Ovary (tissue), 10 donors: ENCODE measurements at places on chromosomes 16 and 17.

- no peak for DNase-seq
Observed at GRCh38 chr17:79670537-79671084, 59.8 kb upstream of the RBFOX3 start.

DNA sequence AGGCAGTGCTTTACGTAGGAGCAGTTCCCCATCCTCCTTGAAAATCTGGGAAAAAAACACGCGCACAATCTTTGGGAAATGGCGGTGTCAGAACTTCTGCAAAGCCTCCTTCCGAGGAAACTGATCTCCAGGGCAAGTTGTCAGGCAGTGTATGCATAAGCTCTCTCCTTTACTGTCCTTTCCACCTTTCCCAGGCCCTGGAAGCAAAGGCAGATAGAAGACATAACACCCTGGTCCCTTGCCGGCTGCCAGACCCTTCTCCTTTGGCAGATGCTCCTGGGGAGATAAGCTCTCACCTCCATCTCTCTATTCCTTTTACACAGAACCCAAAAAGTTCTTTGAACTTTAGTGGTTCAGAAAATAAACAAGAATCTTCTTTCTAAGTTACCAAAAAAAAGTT lies 12.4 kb downstream of the TOB1 start:
- DNase-seq, result no peak

GRCh38 chr17:81027591-81028505 lies 7.1 kb upstream of the BAIAP2 start:
- no peak for DNase-seq

DNA sequence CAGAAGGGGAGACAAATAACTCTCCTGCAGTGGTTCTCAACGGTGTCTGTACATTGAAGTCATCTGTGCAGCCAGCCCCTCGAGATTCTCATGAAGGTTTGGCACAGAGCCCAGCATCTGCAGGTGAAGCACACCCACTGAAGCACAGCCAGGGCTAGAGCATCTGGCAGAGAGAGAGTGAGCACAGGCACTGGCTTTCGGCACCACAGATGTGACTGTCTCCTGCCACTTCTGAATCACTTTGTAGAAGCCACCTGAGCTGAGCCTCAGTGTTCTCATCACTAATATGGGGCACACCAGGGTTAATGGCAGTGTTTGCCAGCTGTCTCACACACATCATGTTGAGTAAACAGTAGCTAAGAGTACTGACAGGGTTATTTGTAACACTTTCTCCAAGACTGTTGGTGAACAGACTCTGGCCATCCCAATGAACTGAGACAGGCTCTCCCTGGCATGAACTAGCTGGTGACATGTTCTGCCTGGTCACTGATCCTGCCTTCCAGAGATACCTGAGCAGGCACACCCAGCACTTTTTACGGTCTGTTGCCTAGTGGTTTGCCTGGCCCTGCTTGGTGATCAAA lies 10.9 kb downstream of the HSPB9 start:
- DNase-seq, result no peak

- no peak for DNase-seq
Observed at GRCh38 chr17:44438636-44439035, 49.2 kb upstream of the ITGA2B start.

GRCh38 chr16:1997494-1998359 lies 8.0 kb downstream of the SYNGR3 start:
- DNase-seq, result peak; percentile 52

GRCh38 chr17:47810200-47810821 lies 11.3 kb downstream of the OSBPL7 start:
- no peak for DNase-seq

- peak; percentile 67 for DNase-seq
Observed at GRCh38 chr17:40038882-40039513, 15.2 kb downstream of the MED24 start.

- DNase-seq, result no peak
Observed at GRCh38 chr16:82063456-82064082, 28.5 kb downstream of the HSD17B2 start.

GRCh38 chr17:39094607-39095308 lies 56.7 kb downstream of the PLXDC1 start:
- no peak for DNase-seq

GRCh38 chr16:5851393-5851982 lies 753.9 kb upstream of the EEF2KMT start:
- DNase-seq, result no peak

GRCh38 chr17:45341533-45342158 lies 24.8 kb upstream of the MAP3K14 start:
- peak; percentile 32 for DNase-seq

DNA sequence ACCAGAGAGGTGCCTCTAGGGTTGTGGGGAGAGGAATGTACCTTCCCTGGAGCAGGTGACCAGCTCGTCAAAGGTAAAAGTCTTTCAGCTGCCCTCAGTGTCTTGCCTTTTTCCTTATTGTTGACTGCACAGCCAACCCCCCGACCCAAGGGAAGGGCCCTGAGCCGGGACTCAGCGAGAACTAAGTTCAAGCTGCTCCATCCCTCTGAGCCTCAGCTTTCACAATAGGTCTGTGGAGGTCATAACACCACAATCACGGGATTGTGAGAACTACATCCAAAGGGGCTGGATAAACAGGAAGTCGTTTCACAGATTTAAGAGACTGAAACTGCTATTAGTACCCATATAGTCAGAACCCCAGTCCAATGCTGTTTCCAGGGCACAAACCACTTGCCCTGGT lies 2.6 kb upstream of the KRT36 start:
- DNase-seq, result no peak

DNA sequence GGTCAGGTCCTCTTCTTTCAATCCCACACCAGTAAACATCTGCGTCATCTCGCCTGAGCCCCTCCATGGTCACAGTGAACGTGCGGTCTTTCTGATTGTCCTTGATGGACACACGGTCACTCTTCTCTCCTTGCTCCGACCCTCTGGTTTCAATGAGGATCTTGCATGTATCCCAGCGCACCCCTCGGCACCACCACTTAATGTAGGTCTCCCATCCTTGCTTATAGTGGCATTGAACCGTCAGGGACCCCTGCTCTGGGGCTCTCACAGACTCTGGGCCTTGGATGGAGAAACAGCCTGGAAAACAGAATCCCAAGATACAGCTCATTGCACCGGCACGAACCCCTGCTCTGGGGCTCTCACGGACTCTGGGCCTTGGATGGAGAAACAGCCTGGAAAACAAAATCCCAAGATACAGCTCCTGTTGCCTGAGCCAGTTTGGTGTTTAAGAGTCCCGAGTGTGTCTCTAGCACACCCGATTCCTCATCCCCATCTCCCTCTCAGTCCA lies 5.4 kb downstream of the CD300LB start:
- DNase-seq, result no peak

GRCh38 chr17:63995626-63996025 lies 2.5 kb upstream of the PRR29 start:
- DNase-seq, result no peak

- no peak for DNase-seq
Observed at GRCh38 chr17:15335446-15335845, 6.0 kb downstream of the TEKT3 start.

GRCh38 chr17:3910420-3911270 lies 5.6 kb downstream of the P2RX1 start:
- DNase-seq, result no peak

DNA sequence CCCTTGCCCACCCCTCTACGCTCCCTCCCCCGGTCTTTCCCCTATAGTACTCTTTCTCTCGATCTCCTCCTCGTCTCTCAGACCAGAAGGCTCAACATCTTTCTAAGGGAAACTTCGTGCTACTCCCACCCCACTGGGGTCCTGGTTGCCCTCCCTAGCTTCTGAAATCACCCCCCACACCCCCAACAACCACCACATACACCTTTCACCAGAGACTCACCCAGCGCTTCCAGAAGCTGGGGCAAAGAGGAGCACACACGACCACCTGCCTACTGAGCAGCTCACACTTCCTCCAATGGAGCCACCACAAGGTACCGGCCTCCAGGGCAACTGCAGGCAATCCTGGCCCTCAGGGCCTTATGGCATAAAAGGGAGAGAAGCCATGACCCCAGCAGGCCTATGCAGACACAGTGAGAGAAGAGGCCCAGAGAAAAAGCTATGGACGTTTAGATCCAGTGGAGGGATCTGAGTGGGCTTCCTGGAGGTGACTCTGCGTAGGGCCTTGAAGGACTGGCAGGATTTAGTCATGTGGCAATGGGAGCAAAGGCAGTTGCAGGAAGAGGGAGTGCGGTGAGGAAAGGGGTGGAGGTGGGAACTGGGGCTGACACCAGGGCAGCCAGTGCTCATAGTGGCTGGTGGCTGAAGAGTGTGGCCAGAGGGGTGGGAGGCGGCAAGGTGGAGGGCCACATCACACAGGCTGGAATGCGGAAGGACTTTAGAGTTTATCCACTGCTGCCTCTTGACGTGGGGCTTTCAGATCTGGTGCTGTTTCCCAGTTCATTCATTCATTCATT lies 12.1 kb upstream of the TMEM92 start:
- no peak for DNase-seq

DNA sequence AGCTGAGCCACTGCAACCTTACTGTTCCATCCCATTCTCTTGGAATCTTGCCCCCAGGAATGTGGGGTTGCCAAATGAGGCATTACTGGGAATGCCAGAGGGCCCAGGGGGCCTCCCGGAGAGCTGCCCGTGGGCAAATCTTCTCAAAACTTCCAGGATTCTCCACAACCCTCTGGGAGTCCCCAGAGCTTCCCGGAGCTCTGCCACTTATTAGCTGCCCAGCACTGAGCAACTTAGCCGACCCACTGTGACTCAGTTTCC lies 306.0 kb downstream of the FOXL1 start:
- DNase-seq, result no peak

DNA sequence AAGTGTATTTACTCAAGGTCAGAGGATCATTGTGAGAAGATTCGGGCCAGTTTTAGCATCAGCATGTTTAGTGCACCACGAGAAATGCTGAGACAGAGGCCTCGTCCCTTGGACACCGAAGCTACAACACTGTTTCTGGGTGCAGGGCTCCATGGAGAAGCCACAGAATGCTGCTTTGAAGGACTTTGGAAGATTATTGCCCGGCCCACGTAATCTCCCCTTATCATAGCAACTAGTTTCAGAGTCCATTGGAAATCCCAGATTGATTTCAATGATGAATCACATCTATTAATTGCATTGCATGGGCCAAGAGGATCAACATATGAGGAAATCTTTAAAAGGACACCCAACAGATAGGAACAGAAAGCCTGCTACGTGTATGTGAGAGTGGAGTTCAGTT lies 156.0 kb downstream of the MAF start:
- no peak for DNase-seq

DNA sequence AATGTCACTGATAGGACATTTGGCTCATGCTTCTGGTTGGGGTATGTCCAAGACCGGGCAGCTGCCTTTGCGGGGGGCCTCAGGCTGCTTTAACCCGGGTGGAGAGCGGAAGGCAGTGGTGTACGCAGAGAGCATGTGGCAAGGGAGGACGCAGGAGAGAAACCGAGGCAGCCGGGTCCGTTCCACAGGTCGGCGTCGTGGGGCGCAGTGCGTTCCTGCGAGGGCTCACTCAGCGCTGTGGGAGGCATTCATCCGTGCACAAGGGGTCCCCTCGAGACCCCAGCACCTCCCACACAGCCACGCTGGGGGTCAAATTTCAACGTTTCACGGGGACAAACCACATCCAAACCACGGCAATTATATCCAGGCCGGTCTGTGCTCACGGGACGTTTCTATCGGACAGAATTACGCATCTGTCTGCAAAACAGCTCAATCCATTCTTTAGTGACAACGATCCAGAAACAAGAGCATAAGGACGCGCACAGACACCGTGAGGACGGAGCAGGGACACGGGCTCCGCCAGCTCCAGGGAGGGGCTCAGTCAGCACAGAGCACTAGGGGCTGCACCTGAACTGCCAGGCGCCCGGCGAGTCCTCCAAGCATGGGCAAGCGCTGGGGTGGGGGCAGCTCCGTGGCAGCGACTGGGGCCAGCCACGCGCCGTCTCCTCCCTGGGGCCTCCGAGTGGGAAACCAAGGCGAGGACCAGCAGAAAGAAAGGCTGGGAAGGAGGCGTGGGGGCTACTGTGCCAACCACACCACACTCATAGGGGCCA lies 108.4 kb upstream of the METRNL start:
- DNase-seq, result no peak

GRCh38 chr17:12842936-12843335 lies 53.6 kb downstream of the ARHGAP44 start:
- DNase-seq, result no peak

GRCh38 chr16:85735225-85735635 lies 15.7 kb downstream of the C16orf74 start:
- DNase-seq, result no peak

DNA sequence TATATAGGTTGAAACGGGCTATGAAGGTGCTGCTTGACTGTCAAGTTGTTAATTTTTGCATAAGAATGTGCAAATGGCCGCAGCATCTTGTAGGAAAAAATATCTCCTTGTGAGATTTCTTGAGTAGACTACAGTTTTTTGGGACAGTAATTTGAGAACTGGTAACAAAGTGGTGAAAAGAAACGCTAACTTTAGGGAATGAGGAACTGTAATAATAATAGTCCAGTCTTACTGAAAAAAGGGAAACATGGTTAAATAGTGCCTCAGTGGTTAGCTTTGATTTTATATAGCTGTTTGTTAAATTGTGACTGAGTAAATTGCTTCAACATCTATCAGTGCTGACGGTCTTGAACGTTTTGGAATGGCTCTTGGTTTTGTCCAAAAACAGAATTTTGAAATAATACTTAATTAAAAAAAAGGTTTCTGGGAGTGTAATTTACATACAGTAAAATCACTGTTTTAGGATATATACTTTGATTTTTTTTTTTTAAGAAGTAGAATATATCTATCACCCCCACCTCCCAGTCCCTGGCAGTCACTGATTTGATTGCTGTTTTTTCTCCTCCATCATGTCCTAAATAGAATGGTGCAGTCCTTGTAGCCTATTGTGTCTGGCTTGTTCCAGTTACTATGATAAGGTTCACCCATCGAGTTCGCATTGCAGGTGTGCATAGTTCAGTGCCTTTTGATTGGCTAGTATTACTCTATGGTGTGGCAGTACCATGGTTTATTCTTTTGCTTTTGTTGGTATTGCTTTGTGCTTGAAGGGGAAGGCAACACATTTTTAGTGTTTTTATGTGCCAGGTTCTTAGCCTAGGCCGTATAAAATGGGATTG lies 2.8 kb downstream of the HAPSTR1 start:
- no peak for DNase-seq

GRCh38 chr17:65171752-65172151 lies 34.6 kb downstream of the RGS9 start:
- DNase-seq, result no peak

DNA sequence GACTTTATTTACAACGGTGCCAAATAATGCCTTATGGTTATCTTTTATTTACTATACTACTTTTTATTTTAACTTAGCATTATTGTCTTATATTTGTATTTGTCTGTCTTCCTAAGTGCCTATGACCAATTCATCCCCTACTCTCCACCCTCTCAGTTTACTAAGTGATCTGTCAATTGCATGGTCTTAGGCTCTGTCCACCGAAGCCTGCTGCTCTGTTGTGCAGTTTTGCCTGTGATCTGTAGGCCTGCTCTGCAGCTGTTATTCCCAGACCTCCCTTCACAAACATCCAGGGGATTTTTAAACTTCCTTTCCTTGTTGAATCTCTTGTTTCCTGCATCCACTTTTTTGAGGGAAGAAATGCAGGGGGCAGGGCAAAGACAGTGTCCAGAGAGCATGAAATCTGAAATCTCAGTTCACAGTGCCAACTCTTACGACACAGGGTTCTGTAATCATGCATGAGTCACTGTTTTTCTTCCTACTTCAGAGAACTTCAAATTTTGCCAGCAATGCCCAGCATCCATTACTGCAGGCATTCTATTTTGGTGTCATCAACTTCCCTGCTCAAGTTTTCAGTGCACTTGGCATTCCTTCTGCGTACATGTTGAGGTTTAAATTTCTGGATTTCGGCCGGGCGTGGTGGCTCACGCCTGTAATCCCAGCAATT lies 11.4 kb downstream of the SLFN5 start:
- DNase-seq, result peak; percentile 26
